Substantia nigra (tissue), 51 donors: ENCODE measurements at places on chromosomes 12 and 14.

DNA sequence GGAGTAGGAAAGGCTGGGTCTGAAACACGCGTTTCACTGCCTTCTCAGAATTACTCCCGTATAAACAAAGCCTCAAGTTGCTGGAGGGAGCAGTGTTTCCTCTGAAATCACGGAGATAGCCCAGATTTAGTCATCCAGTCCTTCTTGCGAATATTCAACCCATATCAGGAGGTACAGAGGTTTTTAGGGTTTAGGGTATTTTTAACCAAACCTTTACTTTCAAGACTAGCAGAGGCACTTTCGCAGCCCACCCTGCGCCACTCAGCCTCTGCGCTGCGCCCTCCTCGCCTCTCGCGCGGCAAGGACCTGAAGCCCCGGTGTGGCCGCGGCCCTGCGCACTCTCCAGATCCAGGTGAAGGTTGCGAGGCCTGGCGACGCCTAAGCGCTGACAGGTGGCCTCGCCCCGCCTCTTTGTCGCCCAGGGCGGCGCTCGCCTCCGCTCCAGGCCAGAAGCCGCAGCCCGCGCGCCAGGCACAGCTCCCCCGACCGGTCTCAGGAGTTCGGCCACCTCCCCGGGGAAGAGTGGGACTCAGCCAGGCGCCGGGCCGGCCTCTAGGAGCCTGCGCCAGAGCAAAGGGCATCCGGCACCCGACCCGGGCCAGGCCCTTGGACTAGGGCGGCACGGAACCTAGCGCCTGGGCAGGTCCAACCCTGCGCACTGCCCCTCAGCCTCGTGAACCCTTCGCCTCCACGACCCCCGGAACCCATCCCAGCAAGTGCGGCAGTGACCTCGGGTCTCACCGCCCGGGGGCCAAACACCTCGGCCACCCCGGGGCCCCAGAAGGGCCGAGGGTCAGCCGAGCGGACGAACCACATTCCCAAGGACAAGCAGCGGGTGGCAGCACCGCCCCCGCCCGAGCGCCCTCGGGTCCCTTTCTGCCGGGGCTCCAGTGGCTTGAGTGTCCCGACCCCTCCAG, 1.8 kb upstream of the SAMD4A start:
- DNase-seq = no peak

GRCh38 chr12:80709811-80710726, 2.6 kb downstream of the MYF6 start:
- no peak for DNase-seq

- DNase-seq = peak; percentile 47
Measured at GRCh38 chr14:20428802-20429201, 7.2 kb downstream of the KLHL33 start.

GRCh38 chr14:85317491-85318021, 212.4 kb upstream of the FLRT2 start:
- no peak for DNase-seq

DNA sequence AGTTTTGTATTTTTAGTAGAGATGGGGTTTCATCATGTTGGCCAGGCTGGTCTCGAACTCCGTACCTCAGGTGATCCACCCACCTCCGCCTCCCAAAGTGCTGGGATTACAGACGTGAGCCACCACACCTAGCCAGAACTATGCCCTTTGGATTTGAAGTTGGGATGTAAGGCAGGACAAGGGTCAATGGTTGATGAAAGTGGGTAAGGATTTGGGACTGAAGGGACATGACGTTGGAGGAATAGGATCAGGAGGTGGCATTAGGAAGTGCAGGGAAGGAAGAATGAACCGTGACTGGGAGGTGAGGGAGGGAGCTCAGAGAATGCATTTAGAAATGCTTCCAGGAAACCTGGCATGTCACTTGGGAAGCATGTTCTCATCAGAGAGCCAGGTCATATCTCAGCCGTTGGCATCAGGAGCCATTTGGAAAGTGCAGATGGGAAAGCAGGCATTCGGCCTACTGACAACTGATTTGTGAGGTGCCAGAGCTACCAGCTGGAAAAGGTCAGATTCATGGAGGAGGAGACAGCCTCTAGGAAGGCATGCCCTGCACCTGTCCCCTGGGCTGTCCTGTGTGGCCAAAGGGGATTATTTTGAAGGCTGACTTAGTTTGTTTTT, 2.2 kb downstream of the CRADD start:
- no peak for DNase-seq

DNA sequence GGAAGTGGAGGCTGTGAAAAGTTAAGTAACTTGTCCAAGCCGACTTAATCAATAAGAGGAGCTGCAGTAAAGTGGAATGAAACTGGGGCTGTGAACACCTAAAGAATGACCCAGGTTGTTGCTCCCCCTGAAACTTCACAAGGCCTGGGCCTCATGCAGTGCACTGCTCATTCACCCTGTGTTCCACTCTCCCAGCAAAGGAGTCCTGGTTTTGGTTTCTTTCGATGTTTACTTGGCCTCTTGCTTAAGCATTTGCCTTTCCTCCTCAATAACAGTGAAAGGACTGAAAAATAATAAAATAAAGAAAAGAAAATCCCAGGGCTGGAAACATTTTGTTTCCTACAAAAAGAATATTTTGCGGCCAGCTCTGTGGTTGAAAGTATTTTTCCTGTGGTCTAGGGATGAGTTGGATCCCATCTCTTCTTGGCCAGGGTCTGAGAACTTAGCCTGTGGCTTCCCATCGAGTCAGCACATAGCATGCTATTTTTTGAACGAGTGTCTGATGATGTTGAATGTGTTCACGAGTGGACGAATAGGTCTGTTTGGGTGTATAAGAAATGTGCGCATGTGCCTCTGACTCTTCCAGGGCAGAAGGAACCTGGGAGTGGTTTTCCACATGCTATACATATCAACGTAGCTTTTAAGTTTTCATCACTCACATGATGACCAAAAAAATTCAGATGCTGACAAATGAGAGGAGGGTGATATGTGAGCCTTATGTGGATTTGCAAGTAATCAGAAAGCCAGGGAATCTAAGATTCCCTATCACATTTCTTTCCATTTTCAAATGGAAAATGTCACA, 349.8 kb downstream of the ZFP36L1 start:
- no peak for DNase-seq

DNA sequence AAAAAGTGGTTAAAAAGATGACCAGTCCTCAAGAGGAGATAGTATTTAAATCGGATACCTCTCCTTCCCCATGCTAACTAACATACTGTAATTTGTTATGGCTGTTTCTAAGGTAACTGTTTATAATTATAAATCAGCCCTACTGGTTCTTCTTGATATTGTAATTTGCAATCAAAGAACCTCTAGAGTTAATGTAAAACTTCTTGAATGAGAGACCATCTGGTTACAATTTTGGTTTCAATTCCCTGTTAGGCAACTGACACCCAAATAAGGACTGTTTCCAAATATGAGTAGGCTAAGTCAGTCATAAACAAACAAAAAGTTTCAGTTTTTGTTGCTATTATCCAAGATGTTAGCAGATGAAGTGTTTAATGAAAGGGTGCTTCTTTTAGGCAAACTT, 120.2 kb upstream of the DNM1L start:
- DNase-seq = no peak

- DNase-seq = no peak
Measured at GRCh38 chr12:54277823-54278276, 2.1 kb downstream of the CBX5 start.

- no peak for DNase-seq
Measured at GRCh38 chr12:10941916-10942607, 3.0 kb upstream of the TAS2R14 start.

- DNase-seq = no peak
Measured at GRCh38 chr12:111387747-111388323, 17.9 kb upstream of the SH2B3 start.

DNA sequence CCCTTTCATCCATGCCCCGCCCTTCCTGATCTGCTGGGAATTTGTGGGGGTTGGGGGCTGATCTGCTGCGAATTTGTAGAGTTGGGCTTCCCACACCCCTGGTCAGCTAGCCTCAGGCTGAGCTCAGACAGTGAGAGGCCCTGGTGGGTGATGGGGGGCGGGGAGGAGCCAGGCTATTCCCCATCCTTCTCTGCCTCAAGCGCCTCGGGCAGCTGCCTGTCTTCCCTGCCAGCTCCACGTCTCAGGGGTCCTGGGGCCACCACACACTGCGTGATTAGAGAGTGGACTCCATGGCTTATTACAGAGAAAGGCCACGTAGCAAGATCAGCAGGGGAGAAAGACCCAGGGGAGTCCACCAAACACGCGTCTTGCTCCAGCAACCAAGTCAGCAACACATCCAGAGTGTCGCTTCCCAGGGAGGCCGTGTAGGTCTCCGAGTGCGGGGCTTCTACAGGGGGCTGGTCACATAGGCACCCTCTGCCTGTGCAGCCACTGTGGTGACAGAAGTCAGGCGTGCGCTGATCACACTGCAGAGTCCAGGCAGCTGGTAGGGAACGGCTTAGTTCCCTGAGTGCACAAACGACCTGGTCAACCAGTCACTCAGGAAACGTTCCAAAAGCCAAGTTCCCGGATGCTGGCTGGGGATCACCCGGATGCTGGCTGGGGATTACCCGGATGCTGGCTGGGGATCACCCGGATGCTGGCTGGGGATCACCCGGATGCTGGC, 254.4 kb upstream of the SFSWAP start:
- DNase-seq = no peak

GRCh38 chr14:68716698-68717097, 76.2 kb downstream of the ZFP36L1 start:
- DNase-seq = no peak

DNA sequence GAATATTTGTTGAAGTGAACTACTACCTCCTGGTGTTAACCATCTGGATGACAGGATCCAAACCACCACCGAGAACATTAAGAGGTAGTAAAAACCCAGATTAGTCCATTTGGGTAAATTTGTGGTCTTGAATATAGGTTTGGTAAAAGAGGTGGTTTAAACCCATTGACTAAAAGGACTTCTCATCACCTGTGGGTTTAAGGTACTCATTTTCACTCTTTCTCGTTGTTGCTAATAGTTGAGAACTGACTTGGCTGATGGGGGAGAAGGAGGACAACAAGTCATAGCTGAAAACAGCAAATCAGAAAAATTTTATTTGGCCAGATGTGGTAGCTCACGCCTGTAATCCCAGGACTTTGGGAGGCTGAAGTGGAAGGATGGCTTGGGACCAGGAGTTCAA, 59.2 kb downstream of the ACADS start:
- no peak for DNase-seq

DNA sequence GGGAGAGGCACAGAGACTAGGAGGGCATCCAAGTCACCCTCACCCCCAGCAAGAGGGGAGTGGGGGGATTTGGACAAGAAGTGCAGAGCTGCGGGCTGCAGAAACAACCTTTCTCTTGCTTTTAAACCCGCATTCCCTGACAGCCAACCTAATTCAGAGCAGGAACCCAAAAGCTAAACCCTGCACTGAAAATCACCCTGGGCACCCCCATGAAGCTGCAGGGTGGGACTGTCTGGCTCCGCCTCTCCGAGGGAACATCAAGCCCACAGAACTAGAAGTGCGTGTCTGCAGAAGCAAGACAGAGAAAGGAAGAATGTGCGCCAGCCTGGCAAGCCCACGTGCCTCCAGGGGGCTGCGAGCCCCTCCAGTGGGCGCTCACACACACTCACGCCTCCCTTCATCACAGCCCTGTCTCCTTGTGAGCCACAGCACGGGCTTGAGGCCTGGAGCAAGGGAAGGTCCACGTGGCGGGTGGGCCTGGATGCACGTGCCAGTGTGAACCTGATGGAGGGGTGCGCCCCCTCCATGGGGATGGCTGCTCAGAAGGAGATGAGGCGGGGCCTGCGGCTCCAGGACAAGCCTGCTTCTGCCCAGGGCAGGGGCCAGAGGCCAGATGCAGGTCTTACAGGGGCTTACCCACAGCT, 27.8 kb upstream of the PNMA1 start:
- no peak for DNase-seq

DNA sequence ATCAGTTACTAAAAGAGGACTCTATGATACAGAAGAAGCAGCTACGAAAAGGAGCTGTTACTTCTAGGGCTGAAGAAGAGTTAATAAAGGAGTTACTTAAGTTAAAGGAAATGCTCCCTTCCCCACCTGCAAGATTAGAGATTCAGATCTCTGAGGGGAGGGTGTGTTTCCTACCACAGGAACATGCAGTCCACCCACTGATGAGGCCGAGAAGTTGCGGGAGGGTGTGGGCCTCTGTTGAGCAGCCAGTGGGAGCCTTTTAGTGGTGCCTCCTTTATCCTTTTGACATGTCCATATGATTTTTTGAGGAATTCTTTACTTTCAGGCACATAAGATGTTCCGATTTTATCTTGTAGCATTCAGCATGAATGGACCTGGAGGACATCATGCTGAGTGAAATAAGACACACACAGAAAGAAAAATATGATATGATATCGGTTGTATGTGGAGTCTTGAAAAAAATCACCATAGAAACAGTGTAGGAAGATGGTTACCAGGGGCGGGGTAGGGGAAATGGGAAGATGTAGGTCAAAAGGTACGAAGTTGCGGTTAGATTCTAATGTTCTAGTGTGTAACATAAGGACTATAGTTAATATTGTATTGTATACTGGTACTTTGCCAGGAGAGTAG, 4.4 kb upstream of the M6PR start:
- no peak for DNase-seq

GRCh38 chr12:75944097-75944904, 87.3 kb downstream of the PHLDA1 start:
- DNase-seq = no peak

DNA sequence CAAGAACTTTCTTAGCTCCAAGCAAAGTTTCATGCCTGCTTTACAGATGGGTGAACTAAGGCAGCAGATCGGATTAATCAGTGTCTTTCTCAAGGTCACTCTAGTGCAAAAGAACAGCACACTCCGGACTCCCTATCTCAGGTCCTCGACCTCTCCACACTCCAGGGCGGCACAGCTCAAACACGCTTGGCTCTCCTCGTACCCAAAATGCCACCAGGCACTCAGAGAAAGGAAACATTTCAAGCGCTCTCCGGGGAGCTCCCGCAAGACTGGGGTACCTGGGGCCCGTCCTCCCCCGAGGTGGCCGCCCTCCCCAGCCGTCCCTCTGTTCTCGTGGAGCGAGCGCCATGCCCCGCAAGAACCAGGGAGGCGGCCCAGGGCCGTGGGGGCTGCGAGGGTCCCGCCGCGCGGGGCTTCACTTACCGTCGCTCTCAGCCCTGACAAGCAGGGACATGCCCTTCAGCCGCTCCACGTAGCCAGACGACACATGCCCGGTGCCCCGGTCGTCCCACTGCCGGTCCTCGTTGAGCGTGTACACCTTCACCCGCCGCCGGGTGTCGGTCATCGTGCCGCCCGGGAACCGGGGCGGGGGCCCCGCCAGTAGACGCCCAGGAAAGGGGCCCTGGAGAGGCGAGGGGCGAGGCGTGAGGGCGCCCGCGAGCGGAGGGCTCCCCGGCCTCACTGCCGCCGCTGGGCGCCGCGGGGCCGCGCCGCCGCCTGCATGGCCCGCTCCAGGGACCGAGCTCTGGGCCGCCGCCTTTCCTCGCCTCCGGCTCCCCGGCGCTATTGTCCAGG, 830 bp downstream of the PPP4R3A start:
- DNase-seq = no peak

- DNase-seq = no peak
Measured at GRCh38 chr12:54504550-54504949, 7.0 kb downstream of the NCKAP1L start.
